ENCODE measurements at places on chromosomes 4 and X. TPM values are rescaled to one million over a fixed set of nuclear protein-coding genes. Genes with fewer than 3 reads are reported as not detected.
A peak's percentile ranks its signal among the peaks of the same experiment; 100 is the strongest.

The NCAPG gene
- polyA plus RNA-seq = 48.2 TPM

- no peak for DNase-seq
Measured at GRCh38 chr4:6582889-6583490, 8.0 kb downstream of the MAN2B2 start.

The NRK gene
- 15.1 TPM for polyA plus RNA-seq

The GC gene
- polyA plus RNA-seq = 0.18 TPM

DNA sequence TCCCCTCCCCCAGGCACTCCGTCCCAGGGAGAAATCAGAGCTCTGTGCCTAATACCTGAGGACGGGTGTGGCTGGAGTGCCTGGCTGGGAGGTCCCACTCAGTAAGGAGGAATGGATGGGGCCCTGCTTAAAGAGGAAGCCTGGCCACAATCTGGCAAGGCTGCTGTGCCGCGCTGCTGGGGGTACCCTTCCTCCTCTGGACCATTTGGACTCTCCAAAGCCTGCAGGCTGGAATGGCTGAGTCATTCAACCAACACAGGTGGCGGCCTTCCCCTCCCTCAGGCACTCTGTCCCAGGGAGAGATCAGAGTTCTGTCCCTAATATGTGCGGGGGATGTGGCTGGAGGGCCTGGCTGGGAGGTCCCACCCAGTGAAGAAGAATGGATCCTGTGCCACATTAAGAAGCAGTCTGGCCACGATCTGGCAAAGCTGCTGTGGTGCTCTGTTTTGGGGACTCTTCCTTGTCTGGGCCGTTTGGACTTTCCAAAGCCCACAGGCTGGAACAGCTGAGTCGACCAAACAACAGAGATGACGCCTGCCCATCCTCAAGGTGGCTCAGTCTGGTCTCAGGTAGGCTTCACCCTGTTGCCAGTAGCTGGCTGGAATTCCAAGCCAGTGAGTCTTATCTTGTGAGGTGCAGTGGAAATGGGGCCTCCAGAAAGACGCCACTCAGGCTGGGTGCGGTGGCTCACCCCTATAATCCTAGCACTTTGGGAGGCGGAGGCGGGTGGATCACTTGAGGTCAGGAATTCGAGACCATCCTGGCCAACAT lies 127.3 kb upstream of the HUWE1 start:
- no peak for DNase-seq

GRCh38 chr4:83599183-83599582 lies 63.3 kb downstream of the GPAT3 start:
- DNase-seq = no peak

DNA sequence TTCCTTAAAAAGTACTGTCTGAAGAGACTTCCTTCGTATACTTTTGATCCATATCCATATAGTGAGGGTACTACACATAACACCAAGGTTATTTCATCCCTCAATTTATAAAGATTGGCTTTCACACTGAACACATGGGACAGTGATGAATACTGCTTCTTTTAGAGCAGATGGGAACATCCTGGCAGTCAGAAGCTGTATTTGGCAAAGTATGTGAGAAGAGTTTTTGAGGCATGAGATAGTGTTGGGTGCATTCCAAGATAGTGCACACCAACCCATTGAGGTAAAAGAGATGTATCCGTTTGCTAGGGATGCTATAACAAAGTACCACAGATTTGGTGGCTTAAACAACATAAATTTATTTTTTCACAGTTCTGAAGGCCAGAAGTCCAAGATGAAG lies 141.1 kb downstream of the MOSPD2 start:
- DNase-seq = no peak

The RNF212 gene
- 17.9 TPM for polyA plus RNA-seq

DNA sequence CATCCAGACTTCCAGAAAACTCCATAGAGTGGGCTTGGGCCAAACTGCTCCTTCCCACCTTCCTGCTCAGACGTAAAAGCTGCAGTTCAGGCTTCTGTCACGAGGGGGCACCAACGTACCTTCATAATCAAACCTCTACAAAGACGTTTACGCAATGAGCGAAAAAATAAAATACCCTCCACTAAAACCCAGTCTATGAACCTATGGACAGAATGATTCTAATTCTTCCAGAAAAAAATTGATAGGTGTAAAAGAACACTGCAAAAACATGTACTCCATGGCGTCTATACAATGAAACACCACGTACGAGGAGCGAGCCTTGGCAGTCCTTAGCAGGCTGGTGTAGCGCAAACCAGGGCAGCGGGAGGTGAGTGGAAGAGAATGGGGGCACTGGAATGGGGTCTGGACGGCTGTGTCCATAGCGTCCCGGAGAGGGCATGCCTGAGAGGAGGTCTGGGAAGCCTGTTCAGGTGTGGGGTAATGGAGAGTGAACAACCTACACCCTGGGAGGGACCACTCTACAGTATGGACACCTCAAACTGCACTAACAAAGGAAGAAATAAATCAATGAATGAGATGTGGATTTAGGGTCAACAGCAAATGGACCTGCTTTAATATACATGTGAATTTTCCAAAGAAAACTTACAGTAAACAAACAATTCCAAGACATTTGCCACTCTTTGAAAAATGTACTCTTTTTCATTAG lies 14.4 kb upstream of the RAB40A start:
- DNase-seq = peak; percentile 74

- no peak for DNase-seq
Measured at GRCh38 chrX:37455381-37455780, 106.2 kb downstream of the PRRG1 start.

- DNase-seq = peak; percentile 37
Measured at GRCh38 chr4:142840516-142841123, 5.5 kb downstream of the INPP4B start.

The TRPC5OS gene
- polyA plus RNA-seq = 0.13 TPM

- DNase-seq = no peak
Measured at GRCh38 chr4:126853715-126854114, 779.0 kb upstream of the INTU start.

The PNMA6F gene
- 0.15 TPM for polyA plus RNA-seq

DNA sequence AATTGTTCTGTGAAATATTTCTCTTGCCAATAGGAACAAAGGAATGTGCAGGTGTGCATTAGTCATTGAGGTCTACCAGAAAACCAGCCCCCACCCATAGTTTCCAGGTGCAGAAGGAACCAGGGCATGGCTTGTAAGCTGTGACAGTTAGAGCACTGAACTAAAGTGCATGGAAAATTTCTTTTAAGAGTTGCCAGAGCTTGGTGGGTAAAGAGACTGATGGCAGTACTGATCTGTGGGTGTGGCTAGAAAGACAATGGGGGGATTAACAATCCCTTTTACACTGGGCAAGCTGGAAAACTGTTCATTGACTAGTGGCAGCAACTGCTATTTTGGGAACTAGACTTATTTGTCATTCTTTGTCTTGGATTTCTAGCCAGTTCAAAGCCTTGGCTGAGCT lies 326.9 kb downstream of the PCDH19 start:
- DNase-seq = no peak

The PIR gene
- 5.6 TPM for polyA plus RNA-seq

- no peak for DNase-seq
Measured at GRCh38 chr4:168892475-168892874, 117.6 kb downstream of the CBR4 start.

DNA sequence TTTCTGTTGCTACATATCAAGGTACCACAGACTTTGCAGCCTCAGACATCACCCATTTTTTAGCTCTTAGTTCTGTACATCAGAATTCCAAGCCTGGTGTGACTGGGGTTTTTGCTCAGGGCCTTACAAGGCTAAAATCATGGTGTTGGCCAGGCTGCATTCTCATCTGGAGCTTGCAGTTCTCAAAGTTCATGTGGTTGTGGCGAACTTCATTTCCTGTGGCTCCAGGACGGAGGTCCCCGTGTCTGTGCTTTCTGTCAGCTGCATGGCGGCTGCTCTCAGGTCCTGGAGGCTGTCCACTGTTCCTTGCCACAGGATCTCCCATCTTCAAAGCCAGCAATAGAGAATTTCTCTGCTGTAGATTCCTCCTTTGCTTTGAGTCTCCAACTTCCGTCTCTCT lies 157.4 kb downstream of the STIM2 start:
- DNase-seq = no peak

DNA sequence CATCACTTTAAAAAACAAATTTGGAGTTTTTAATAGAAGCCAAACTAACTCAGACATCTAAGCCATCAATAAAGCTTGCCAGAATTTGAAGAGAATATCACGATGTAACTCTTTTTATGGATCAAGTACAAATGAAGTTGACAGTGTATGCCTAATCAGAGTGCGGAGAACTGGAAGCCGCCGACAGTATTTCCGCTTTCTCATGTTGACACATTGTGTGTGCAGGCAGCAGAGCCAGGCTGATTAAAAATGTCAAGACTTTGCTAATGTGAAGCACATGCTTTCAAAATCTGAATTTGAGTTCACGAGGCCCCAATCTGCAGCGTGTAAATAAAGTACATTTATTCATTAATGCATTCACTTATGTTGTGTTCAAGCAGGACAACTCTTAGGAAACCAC lies 161.2 kb downstream of the TENM3 start:
- DNase-seq = no peak

- DNase-seq = no peak
Measured at GRCh38 chr4:54032558-54033135, 31.8 kb downstream of the CHIC2 start.

- DNase-seq = peak; percentile 50
Measured at GRCh38 chrX:12975991-12976558, 1.2 kb downstream of the TMSB4X start.

The FAAH2 gene
- polyA plus RNA-seq = 15.2 TPM

GRCh38 chr4:141078871-141079270 lies 54.4 kb downstream of the RNF150 start:
- DNase-seq = no peak

DNA sequence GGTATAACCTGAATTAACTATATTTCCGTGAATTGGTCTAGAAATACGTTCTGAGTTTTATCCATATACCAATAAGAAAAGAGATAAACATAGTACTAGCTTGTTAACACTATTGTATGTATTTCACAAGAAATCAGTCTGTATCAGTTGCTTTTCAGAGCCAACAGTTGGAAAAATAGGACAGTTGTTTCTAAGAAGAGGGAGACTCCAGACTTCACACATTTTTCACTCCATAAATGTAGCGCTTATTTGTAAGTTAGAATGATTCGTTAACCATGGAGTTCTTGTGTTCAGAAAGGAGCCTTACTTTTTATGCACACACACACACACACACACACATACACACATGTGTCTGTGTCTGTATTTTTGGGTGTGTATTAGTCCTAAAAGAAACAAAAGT lies 376.7 kb upstream of the SMIM31 start:
- DNase-seq = no peak

- no peak for DNase-seq
Measured at GRCh38 chr4:139557556-139558110, 1.6 kb upstream of the SETD7 start.

- no peak for DNase-seq
Measured at GRCh38 chr4:14695095-14695845, 307.0 kb upstream of the CPEB2 start.

DNA sequence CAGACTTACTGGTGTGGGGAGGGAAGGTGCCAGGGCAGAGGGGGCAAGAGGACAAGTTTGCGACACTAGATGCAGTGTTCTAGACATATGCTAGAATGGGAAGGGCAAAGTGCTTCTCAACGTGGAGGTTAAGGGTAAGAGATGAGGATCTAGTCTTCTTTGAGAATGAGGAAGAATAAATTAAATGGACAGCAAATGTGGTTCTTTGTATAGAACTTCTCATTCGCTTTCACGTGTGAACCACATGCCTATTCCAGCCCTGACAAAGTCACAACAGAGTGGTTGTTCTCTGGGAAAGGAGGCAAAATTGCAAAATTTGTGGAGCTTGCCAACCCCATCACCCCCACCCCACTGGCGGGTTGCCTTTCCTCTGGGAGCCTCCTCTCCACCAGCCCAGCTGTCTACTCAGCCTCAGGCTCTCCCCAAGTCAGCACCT lies 1.5 kb upstream of the ANXA5 start:
- DNase-seq = no peak

GRCh38 chr4:141415651-141416050 lies 195.0 kb downstream of the ZNF330 start:
- DNase-seq = no peak

- no peak for DNase-seq
Measured at GRCh38 chrX:8364369-8365141, 100.1 kb upstream of the VCX3B start.

The STOX2 gene
- 14.2 TPM for polyA plus RNA-seq

DNA sequence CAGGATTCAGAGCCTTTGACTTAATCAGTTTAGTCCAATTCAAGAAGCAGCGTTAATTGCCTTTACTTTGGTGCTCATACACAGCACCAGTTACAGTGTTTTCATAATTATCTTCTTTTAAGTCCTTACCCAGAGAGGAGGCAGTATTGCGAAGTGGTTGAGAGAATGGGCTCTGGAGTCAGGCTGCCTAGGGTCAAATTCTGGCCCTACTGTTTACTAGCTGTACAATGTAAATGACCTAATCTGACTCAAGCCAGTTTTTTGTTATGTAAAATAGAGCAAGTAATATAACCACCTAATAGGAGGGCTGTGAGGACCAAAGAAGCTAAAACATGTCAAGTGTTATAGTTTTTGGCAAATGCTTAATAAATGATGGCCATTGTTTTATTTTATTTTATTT lies 27.6 kb downstream of the WDR44 start:
- no peak for DNase-seq

DNA sequence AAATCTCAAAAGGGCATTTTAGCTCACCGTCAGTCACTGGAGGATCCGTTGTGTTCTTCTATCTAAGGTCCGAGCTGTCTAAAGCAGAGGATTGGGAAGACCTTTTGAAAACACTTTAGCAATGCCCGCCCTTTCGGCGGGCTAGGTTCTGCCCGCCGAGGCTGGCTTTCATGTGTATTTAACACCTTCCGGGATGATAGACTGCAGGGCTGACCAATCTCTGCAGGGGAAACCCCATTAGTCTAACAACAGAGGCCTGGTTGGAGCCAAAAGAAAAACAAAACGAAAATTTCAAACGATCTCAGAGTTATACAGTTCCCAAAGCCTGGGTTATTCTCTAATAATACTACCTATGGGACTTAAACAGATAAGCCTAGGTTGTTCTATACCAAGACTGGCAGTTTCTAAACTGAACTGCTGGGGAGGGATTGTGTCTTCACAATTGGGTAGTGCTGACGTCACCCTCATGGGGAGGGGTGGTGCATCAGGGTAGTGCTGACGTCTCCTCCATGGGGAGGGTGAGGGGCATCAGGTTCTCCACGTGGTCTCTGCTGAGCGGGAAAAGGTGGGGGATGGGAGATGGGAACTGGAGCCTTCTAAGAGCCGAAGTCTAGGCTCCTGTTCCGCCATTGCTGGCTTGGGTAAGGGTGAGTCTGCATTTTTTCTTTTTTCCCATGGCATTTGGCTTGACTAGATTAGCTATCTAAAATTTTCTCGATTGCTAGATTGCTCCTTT lies 14.8 kb upstream of the CUL4B start:
- no peak for DNase-seq

The XK gene
- polyA plus RNA-seq = 1.1 TPM

The MAGEE2 gene
- polyA plus RNA-seq = 0.70 TPM

DNA sequence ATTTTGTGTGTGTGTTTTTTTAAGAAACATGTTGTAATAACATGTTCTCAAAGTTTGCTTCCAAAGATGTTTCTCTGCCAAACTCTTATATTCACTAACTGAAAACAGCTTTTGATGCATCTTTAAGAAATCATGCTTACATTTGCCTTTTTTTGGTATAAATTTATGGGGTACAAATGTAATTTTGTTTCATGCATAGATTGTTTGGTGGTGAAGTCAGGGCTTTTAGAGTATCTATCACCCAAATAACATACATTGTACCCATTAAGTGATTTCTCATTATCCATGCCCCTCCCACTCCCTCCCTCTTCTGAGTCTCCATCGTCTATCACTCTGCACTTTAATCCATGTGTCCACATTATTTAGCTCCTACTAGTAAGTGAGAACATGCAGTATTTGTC lies 30.8 kb downstream of the SPINK2 start:
- no peak for DNase-seq

- no peak for DNase-seq
Measured at GRCh38 chr4:168870004-168870403, 140.1 kb downstream of the CBR4 start.
